ENCODE measurements at places on chromosomes 16 and 17.

DNA sequence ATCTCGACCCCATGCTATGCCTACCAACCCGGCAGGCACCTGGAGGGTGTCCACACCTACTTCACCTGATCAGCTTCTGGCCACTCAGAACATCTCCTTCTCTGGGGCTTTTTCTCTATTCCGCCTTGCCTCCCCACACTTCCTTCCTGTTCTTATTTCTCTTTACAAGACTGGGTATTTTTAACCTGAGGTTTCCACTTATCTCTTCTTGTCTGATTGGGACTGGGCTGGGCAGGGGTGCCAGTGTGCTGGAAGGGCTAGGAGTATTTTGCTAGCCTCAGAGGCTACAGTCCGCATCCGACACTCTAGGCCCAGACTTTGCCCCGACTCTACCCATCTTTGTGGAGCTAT is 26.2 kb upstream of the ZNF652 start:
- no peak for DNase-seq

DNA sequence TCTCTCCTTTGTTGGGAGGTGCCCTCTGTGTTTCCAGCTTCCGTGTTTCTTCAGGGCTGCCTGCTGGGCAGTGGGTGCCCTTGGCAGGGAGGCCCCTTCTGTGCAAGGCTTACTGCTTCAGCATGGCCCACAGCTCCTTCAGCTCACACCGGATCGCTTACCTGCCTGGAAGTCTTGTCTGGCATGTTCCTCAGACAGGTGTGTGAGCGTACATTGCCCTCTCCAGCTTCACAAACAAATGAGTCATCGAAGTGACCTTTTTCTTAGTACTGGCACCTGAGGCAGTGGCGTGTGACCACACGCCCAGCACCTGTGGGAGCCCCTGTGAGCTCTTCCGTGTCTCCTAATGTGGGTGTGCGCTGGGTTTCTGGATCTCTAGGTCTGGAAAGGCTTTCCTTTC is 3.5 kb downstream of the RAB40C start:
- no peak for DNase-seq

GRCh38 chr17:31052187-31052889 is 42.4 kb upstream of the NF1 start:
- DNase-seq = no peak

- no peak for DNase-seq
These were observed 265.9 kb downstream of the WWOX start for GRCh38 chr16:78365366-78365765.

DNA sequence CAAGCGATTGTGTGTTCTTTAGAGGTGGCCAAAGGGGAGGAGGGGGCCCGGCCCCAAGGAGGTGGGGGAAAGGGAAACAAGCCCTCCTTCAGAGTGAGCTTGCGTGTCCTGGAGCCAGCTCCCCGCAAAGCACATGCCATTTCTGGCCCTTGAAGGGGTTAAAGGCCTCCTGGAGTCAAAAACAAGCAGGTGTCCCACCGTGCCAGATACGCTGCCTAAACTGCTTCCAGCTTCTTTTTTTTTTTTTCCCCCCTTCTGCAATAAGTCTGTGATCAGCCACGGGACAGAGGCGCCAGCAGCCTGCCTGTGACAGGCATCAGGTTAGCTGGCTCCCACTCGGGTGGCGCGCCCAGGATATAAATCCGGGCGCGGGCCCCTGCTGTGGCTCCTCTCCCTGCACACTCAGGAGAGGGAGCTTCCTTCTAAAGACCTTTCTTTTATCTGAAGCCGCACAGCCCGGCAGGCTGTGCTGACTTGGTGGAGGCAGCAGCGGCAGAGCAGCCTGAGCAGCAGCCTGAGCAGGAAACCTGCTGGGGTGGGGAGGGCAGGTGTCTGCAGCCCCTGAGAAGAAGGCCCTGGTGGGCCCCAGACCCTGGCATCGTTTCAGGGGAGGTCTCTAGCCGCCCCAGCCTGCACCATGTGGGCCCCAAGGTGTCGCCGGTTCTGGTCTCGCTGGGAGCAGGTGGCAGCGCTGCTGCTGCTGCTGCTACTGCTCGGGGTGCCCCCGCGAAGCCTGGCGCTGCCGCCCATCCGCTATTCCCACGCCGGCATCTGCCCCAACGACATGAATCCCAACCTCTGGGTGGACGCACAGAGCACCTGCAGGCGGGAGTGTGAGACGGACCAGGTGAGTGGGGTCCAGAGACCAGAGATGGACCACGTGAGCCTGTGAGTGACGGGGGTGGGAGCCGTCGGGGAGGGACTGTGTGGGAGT is at the start of gene WFIKKN2:
Gene WFIKKN2, plus strand, starts transcription at position 286 of the 934 bp plus-strand sequence. Its CDS starts 352 bp downstream, at position 638.
- DNase-seq = no peak

- DNase-seq = no peak
These were observed 514 bp downstream of the UBFD1 start for GRCh38 chr16:23557779-23558702.

DNA sequence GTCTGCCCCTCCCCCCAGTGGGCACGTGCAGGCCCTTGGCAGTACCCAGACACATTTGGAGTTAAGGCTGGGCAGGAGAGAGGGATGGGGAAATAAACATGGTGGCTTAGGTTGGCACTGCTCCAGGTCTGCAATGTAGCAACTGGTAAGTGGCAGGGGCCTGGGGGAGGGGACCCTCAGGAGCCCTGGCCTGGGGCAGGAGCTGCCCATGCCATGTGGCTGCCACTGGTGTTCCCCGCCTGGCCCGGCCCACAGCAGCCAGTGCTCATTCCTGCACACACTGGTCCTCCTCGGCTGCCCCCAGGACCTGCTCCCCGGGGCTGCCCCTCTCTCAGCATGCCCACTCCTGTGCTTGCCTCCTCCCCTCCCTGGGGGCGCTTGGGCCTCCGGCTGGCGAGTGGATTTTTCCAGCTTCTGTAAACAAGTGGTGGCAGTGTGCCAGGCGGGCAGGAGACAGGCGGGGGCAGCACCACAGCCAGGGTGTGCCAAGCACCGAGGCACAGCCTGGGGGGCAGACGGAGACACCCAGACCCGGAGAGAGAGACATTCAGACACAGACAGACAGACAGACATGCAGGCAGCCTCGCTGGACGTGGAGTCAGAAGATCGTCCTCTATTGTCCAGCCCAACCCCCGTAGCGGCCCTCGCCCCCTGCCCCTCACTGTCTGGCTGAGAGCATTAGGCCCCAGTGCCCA is 9.4 kb downstream of the THRA start:
- DNase-seq = peak; percentile 48

DNA sequence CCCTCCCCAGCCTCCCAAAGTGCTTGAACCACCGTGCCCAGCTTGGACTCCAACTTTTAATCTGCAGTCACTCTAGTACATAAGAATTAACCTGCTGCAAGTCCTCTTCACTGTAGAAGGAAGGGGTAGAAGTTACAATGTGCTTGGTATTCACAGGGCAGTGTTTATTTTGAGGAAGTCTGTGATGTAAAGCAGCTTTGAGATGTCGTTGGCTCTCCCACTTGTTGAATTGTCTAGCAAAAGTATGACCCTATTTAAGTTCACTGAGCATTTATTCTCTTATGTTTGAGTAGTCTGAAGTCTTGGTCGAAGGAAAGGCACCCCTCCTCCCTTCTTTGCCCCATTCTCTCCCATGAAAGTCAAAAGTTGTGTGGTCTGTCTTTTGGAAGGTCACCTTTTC is 28.2 kb downstream of the SF3B3 start:
- no peak for DNase-seq

GRCh38 chr17:43936434-43936833 is 5.8 kb downstream of the PPY start:
- no peak for DNase-seq

GRCh38 chr17:45218895-45219661 is 2.6 kb upstream of the FMNL1 start:
- peak; percentile 97 for DNase-seq

GRCh38 chr17:28335959-28336871 is 654 bp downstream of the TNFAIP1 start:
- peak; percentile 93 for DNase-seq

DNA sequence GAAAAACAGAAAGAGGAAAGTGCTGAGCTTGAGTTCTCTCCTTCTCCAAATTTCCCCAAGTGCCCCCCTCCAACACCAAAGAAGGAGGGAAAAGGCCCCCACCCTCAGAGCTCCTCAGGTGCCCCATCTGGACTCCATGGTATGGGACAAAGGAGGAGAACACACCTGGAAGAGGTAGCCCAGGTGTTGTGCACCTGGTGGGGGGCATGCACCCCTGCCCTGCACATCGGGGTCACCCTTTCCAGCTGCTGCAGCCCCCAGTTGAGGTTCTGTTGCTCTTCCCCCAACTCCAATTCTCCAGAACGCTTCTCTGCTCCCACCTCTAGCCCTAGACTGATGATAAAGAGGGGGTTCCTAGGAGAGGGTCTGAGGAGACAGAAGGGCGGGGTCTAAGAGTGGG is 3.0 kb upstream of the COL1A1 start:
- DNase-seq = no peak

DNA sequence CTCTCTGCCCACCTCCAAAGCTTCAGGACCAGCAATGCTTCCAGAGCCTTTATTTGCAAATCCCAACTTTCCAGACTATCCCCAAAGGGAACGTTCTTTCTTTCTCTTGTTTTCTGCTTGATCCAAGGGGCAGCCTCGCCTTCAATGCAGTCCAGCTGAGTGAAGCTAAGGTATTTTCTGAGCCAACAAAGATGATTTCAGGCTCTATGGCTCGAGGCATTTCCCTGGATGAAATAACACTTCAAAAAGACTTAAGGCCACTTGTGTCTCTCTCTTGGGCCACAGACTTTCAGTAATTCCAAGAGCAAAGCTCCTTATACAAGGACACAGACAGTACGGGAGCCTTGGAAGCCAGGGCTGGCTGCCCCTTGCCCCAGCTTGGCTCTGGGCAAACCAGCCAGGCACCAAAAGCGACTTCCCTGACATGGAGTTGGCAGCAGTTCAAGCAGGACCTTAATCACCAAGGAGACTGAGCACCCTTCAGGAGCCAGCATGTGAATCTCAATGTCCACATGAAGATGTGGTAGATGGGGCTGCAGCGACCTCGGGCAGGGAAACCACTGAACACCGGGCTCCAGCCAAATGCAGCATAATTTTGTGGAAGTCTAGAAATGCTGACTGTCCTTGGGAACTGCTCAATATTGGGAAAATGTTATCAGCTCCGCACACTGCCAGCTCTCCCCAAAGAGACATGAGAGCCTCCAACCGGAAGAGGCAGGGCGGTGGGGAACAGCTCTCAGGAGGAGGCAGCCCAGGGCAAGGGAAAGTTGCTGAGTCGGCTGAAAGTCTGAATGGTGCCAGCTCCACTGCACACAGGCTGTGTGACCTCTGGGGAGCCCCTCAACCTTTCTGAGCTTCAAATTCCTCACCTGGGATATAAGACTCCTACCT is 39.0 kb downstream of the TK2 start:
- peak; percentile 29 for DNase-seq

DNA sequence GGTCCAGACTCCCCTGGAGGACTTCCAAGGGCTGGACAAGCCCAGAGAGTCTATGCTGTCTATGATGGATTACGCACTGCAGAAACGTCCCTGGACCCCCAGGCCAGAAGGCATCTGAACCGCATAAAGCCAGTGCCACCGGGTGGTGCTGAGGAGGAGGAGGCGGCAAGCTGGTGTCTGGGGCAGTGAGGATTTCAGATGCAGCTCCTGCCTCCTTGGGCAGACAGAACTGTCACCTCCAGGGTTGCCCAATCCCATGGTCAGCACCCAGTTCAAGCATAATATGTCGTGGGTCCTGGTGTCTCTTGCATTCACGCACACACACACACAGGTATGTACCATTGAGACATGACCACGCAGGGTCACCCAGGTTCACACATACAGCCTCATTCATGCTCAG is 25.6 kb downstream of the RAP1GAP2 start:
- no peak for DNase-seq

Measured in eye (tissue), 1 donor.